T-cell (primary cell): ENCODE measurements at places on chromosomes 12 and 14.

- DNase-seq: no peak
Measured at GRCh38 chr12:25906651-25907340, 51.7 kb upstream of the RASSF8 start.

GRCh38 chr12:123655420-123655819 is 15.5 kb upstream of the TCTN2 start:
- DNase-seq: no peak

GRCh38 chr14:87094913-87095312 is 898.1 kb downstream of the GALC start:
- DNase-seq: no peak

- no peak for DNase-seq
Measured at GRCh38 chr12:72535212-72535990, 263.2 kb downstream of the TRHDE start.
